ENCODE measurements at places on chromosomes 12 and 14.

DNA sequence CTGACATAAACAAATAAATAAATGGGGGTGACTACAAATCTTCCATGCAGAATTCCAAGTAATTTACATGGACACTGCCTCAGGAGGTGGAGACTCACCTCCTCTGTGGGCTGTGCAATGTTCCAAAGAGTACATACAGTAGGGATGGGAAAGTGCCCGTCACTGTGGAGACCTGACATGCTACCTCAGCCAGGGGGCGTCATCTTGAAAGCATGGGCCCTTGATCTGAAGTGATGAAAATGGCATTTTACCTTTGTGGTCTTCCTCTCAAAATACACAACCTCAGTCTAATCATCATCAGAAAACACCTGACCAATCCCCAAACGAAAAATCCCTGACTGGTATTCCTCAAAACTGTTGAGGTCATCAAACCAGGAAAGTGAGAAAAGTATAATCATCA lies 48.4 kb downstream of the ANAPC7 start:
- no peak overlapping the region for H3K4me3 ChIP-seq
- DNase-seq: no peak
- H3K4me1 ChIP-seq: no peaks in the 10 kb centered on the region
- H3K27ac ChIP-seq: no peak overlapping the region
- peaks cover 10% of the 10 kb centered on the region for H3K36me3 ChIP-seq
- H3K27me3 ChIP-seq: no peaks in the 10 kb centered on the region

DNA sequence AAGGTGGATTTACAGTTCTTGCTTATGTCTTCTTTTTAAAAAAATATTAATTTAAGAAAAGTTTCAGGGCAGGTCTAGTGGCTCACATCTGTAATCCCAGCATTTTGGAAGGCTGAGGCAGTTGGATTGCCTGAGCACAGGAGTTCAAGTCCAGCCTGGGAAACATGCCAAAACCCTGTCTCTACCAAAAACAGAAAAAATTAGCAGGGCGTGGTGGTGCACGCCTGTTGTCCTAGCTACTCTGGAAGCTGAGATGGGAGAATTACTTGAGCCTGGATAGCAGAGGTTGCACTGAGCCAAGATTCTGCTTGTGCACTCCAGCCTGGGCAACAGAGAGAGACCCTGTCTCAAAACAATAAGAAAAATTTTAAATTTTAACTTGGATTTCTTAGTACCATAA lies 5.4 kb upstream of the TAS2R46 start:
- DNase-seq: no peak
- no peaks in the 10 kb centered on the region for H3K36me3 ChIP-seq
- H3K27me3 ChIP-seq: no peaks in the 10 kb centered on the region

DNA sequence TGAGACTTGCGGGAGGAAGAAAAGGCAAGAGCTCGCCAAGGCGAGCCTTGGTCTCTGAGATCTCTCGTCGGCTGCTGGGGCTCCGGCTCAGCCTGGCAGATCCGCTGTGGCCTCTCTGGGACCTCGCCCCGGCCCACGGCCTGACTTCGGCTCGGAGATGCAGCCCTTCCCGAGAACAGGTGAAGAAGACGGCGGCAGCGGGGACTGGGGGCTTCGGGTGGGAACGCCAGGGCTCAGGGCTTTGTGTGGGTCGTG lies 6.0 kb upstream of the HOXC9 start:
- H3K4me1 ChIP-seq: peaks cover 31% of the 10 kb centered on the region
- H3K4me3 ChIP-seq: no peak overlapping the region
- DNase-seq: no peak
- H3K27ac ChIP-seq: no peak overlapping the region
- no peaks in the 10 kb centered on the region for H3K36me3 ChIP-seq

- DNase-seq: no peak
- H3K27me3 ChIP-seq: no peaks in the 10 kb centered on the region
- no peaks in the 10 kb centered on the region for H3K4me1 ChIP-seq
- peaks cover 3% of the 10 kb centered on the region for H3K36me3 ChIP-seq
- no peak overlapping the region for H3K4me3 ChIP-seq
Measured at GRCh38 chr14:54881761-54882401, 20.7 kb downstream of the GCH1 start.

DNA sequence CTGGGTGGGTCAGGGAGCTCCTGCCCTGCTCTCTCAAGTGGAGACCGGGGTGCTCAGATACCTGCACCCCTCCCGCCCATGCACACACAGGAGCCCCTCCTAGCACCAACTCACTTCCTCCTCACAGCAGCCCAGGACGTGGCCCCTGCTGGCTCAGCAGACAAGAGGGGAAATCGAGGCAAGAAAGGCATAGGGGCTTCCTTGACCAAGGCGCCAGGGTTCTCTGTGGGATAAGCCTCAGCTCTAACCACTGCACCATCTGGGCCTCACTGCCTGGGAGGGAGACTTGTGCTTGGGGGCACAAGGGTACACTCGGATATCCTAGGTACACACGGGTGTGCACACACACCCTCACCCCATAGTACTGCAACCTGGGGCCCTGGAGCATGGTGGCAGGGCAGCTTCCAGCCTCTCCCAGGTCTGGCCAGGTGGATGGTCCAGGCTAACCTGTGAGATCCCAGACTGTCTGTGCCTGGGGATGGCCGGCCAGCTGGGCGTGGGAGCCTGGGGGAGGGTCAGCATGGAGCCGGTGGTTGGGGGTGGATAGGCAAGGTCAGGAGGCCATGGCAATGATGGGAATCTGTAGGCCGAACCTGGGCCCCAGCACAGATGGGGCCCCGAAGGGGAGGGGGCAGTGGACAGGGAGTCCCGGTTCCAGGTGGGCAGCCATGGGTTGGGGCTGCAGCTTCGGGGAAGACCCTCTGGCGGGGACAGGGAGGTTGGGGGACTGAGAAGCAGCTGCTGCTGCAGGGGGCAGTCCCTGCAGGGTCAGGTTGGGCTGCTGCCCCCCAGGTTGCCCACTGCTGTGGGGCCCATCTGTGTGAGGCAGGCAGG lies 312.4 kb downstream of the TMEM121 start:
- H3K4me1 ChIP-seq: no peaks in the 10 kb centered on the region
- DNase-seq: no peak
- no peaks in the 10 kb centered on the region for H3K36me3 ChIP-seq
- H3K27ac ChIP-seq: no peak overlapping the region
- no peaks in the 10 kb centered on the region for H3K27me3 ChIP-seq
- no peak overlapping the region for H3K4me3 ChIP-seq

- DNase-seq: no peak
- no peaks in the 10 kb centered on the region for H3K4me1 ChIP-seq
- H3K36me3 ChIP-seq: no peaks in the 10 kb centered on the region
- H3K27ac ChIP-seq: no peak overlapping the region
Measured at GRCh38 chr12:131340616-131341210, 370.2 kb upstream of the SFSWAP start.

DNA sequence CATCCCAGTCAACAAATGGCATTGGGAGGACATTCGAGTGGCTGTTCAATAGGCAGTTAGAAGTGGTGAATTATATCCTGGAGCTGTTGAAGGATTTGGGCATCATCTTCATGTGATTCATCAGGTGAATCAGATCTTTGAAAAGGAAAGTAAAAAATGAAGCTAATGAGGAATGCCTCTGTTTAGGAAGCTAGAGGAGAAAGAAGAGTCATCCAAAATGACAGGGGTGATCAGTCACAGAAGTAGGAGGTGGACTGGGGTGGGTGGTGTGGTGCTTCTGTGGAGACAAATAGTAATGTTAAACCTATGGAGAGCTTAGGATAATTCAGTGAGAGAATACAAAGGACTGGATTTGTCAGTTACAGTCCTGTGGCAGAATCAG lies 32.7 kb downstream of the DIP2B start:
- H3K4me1 ChIP-seq: peaks cover 19% of the 10 kb centered on the region
- H3K4me3 ChIP-seq: no peak overlapping the region
- no peaks in the 10 kb centered on the region for H3K36me3 ChIP-seq
- no peak for DNase-seq

GRCh38 chr14:26935733-26936132 lies 337.9 kb upstream of the NOVA1 start:
- DNase-seq: peak; percentile 23
- no peaks in the 10 kb centered on the region for H3K36me3 ChIP-seq
- no peak overlapping the region for H3K4me3 ChIP-seq
- no peak overlapping the region for H3K27ac ChIP-seq

DNA sequence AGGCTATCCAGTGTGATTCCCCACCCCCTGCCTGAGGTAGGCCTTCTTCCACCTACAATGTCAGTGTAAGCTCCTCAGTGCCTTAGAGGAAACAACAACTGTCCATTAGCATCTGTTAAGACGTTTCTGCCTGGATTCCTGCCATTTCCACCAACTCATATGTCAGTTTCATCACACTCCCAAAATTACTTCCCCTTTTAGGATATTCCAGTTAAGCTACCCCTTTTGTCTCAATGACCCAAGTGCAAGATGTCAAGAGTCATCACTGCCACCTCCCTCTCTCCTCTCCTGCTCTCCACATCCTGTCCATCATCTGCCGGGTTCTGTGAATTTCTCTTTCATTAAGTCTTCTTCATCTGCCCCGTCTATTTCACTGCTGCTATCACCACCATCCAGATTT lies 189.4 kb downstream of the DPF3 start:
- H3K4me1 ChIP-seq: no peaks in the 10 kb centered on the region
- H3K4me3 ChIP-seq: no peak overlapping the region
- H3K27ac ChIP-seq: no peak overlapping the region
- H3K27me3 ChIP-seq: no peaks in the 10 kb centered on the region

DNA sequence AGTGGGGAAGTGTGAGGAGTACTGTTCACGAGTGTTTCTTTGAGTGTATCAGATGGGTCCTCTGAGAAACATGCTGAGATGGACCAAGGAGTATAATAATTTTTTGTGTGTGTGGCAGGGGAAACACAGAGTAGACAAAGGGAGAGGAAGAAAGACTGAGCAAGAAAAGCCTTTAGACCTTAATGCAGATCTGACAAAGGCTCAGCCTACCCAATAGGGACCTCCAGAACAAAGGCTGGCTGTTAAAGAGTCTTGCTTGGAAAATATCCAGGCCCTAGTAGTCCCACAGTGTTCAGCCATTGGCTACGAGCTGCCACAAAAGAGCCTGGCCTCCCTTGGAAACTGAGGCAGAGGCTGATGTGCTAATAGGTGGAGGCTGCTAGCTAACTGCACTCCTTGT lies 13.5 kb downstream of the COQ5 start:
- H3K36me3 ChIP-seq: peaks cover 38% of the 10 kb centered on the region
- DNase-seq: no peak
- no peak overlapping the region for H3K27ac ChIP-seq
- no peaks in the 10 kb centered on the region for H3K4me1 ChIP-seq

DNA sequence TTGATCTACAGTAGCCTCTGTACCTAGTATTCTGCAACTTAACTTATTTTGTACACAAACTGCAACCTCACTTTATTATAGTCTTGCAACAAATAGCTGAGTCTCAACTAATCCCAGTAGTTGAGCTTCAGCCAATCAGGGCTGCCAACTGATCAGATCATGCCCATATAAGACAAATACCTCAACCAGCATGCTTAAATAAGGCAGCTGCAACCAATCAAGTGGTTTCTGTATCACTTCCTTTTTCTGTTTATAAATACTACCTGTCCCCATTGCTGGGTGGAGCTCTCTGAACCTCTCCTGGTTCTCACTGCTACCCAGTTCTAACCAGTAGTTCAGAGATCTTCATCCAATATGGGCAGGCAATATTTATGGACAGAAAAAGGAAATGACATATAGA lies 248.5 kb upstream of the FBXO33 start:
- H3K27ac ChIP-seq: no peak overlapping the region
- H3K4me1 ChIP-seq: no peaks in the 10 kb centered on the region
- no peak overlapping the region for H3K4me3 ChIP-seq
- no peak for DNase-seq

GRCh38 chr12:127381043-127381668 lies 885.8 kb upstream of the TMEM132C start:
- no peak overlapping the region for H3K27ac ChIP-seq
- no peak overlapping the region for H3K4me3 ChIP-seq
- H3K4me1 ChIP-seq: no peaks in the 10 kb centered on the region
- no peaks in the 10 kb centered on the region for H3K36me3 ChIP-seq
- no peaks in the 10 kb centered on the region for H3K27me3 ChIP-seq

DNA sequence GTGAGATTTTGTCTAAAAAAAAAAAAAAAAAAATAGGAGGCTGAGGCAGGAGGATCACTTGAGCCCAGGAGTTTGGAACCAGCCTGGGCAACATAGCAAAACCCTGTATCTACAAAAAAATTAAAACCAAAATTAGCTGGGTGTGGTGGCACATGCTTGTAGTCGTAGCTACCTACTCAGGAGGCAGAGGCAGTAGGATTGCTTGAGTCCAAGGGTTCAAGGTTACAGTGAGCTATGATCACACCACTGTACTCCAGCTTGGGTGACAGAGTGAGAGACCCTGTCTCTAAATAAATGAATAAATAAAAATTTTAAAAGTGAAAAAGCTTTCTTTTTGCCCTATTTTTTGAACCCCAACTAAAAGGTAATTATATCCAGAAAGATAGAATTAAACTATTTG lies 113.6 kb downstream of the PEBP1 start:
- H3K4me3 ChIP-seq: no peak overlapping the region
- no peak for DNase-seq
- no peaks in the 10 kb centered on the region for H3K27me3 ChIP-seq
- no peaks in the 10 kb centered on the region for H3K4me1 ChIP-seq
- peaks cover 2% of the 10 kb centered on the region for H3K36me3 ChIP-seq

Data from large intestine (tissue), 12 donors.